LHCN-M2 (cell line): ENCODE measurements at places on chromosomes 11 and 22. TPM values are rescaled to one million over a fixed set of nuclear protein-coding genes. Genes with fewer than 3 reads are reported as not detected.
A peak's percentile ranks its signal among the peaks of the same experiment; 100 is the strongest.

The SOX6 gene
- under 0.01 TPM in 1 of 2 replicates, not detected in the other for total RNA-seq

The C11orf65 gene
- 0.83 and 1.3 TPM in 2 replicates for total RNA-seq

The CERK gene
- total RNA-seq, result 70.0 and 82.8 TPM in 2 replicates

DNA sequence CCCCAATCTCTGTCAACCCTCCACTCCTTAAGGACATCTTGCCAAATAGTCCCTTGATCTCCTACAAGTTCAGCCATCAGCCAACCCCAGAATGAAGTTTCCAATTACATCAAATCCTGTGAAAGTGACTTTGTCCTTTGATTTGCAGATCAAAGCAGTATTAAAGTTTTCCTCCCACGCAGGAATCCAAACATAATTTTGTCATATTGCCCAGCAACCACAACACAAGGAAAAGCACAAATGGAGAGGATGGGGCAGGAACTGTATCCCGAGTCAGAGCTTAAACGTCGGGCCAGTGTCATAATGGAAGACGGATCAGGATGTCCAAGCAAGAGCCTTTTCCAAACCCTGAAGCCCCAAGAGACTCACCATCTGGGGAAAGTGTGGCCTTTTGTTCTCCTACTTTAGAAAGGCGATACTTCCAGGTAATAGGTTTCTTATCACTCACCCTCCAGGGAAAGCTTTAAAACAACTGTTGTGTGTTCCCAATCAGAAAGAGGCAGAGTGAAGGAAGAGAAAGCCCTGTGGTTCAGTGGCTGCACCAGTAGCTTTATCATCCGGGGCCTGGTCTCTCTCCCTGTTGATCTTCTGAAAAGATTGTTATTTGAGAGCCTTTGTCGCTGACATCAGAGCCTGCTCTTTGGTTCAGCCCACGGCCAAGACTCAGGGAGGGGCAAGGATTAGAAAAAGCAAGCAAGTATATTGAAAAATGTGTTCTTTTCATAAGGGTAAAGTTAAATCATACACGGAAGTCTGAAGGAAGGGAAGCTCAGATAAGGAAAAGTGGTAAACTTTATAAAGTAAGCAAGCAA lies 41.7 kb downstream of the EXPH5 start:
- peak; percentile 34 for DNase-seq
